ENCODE measurements at places on chromosomes 11 and 22.
A peak's percentile ranks its signal among the peaks of the same experiment; 100 is the strongest.

DNA sequence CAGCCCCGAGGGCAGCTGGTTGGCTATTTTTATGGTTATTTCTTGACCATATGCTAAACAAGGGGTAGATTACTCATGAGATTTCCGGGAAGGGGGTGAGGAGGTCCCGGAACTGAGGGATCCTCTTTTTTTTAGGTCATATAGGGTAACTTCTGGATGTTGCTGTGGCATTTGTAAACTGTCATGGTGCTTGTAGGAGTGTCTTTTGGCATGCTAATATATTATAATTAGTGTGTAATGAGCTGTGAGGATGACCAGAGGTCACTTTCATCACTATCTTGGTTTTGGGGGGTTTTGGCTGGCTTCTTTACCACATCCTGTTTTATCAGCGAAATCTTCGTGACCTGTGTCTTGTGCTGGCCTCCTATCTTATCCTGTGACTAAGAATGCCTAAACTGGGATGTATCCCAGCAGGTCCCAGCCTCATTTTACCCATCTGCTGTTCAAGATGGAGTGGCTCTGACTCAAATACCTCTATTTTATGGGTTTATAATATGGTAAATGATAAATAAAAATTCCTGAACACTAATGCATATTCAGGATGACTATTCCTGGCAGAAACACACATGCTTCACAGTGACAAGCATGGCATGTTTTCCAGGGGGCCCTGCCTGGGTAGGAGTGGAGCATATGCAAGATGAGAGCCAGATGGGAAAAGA, 11.2 kb downstream of the KREMEN1 start:
- no peak for DNase-seq

GRCh38 chr11:66100272-66101065, 30.4 kb downstream of the PACS1 start:
- DNase-seq: peak; percentile 28

GRCh38 chr11:76610871-76611475, 59.6 kb downstream of the LRRC32 start:
- DNase-seq: no peak

GRCh38 chr11:9760193-9760575, 96.3 kb downstream of the SWAP70 start:
- DNase-seq: no peak

- DNase-seq: no peak
Measured at GRCh38 chr22:49968313-49968830, 7.8 kb downstream of the PIM3 start.

- DNase-seq: no peak
Measured at GRCh38 chr11:34970480-34970879, 54.1 kb downstream of the PDHX start.

DNA sequence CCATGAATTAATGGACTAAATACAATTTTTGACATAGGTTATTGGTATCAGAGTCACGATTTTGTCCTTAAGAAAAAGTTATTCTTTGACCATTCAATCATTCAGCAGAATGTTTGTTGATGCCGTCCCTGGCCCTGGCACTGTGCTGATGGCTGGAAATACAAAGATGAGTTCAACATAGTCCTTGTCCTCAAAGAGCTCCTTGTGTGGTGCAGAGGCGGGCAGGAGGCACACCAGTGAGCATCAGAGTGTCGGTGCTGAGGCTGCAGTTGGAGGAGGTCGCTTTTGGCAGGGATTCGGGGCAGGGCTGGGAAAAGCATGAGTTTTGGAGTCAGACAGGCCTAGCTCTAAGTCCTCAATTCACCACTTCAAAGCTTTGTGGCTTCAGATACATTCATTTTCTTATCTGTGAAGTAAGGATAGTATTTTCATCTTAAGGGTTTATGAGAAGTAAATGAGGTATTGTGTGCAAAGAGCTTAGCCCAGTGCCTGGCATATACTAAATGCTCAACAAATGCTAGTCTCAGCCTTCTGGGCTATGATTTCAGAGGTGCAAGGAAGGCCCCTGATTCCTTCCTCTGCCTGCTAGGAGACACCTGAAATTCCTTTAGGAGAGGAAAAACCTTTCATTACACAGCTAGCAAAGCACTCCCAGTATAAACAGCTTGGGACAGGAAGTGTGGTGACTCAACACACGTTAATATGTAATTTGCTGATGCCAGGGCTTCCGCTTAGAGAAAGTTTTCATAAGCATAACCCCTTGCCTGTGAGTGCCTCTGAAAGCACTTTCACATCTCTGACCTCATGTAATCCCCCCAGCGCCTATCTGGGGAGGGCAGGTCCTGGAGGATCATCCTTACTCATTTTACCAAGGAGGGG, 113.8 kb downstream of the NECTIN1 start:
- no peak for DNase-seq

DNA sequence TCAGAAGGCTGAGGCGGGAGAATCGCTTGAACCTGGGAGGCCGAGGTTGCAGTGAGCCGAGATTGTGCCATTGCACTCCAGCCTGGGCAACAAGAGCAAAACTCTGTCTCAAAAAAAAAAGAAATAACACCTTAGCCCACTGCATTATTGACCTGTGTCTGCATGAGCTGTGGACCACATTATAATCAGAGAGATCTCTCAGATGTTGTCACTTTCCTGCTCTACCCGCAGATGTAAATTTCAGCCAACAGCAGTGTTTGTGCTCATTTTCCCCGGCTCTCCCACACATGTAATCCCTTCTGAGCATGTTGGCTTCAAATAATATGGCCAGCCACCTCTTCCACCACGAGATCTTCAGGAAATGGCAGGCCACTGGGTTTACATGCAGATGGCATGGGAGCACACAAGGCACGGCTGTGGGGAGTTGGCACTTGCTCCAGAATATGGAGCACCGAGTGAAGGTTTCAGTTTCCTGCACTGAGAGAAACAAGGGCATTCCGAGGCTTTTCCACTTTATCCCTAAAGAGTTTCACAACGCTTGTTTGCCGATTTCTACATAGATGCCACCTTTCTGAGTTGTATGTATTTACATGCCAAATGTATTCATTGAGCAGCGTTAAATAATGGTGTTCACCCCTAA, 19.7 kb downstream of the CDPF1 start:
- DNase-seq: no peak

- DNase-seq: no peak
Measured at GRCh38 chr11:74427384-74427886, 29.2 kb upstream of the PGM2L1 start.

DNA sequence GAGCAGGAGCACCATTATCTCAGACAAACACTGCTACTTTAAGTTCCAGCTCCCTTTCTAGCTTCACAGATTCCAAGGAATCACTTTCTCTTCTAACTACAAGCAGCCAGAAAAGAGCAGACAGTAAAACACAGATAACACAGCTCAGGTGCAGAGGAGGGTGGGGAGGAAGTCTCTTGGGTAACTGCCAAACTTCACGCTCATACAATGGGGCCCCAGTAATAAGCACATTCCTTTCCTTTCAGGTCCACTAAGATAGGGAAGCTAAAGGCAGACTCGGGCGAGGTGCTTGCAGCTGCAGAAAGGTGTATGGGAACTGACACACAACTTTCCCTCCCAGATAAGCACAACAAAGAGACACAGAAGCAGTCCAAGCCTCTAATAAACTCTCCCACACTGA, 69.2 kb upstream of the OR9G4 start:
- no peak for DNase-seq

GRCh38 chr22:42967933-42968332, 47.0 kb downstream of the PACSIN2 start:
- no peak for DNase-seq

- no peak for DNase-seq
Measured at GRCh38 chr11:96465512-96465911, 75.7 kb downstream of the JRKL start.

- no peak for DNase-seq
Measured at GRCh38 chr11:114074546-114075343, 15.2 kb downstream of the ZBTB16 start.

DNA sequence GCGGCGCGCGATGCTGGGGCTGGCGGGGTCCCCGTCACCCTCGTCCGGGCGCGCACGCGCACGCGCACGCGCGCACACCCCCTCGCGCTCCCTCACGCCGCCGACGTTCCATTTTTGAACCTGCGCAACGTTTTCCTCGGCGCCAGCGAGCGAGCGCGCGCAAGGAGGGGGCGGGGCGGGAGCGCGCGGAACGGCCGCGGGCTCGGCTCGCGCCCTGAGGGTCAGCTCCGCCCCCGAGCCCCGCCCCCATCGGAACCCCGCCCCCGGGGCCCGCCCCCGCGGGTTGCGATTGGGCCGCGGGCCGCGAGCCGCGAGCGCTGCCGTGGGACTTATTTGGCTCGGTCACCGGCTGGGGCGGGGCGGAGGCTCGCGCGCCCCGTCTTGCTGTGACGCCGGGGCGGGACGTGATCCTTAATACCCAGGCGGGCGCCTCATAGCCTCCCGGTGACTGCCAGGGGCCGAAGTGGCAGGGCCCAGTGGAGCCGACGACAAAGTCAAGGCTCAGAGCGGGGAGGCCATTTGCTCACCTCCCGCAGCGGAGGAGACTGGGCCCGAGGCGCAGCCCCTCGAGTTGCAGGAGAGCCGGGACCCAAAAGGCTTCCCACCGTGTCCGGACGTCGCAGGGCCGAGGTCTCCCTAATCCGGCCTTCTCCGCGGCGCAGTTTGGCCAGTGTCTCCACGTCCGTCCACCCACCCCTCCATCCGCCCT, at the start of gene CBX7:
CBX7 (minus strand) TSS at position 170 of the 709 bp plus-strand sequence. CDS start 236 bp downstream, outside the sequence.
- peak; percentile 85 for DNase-seq

DNA sequence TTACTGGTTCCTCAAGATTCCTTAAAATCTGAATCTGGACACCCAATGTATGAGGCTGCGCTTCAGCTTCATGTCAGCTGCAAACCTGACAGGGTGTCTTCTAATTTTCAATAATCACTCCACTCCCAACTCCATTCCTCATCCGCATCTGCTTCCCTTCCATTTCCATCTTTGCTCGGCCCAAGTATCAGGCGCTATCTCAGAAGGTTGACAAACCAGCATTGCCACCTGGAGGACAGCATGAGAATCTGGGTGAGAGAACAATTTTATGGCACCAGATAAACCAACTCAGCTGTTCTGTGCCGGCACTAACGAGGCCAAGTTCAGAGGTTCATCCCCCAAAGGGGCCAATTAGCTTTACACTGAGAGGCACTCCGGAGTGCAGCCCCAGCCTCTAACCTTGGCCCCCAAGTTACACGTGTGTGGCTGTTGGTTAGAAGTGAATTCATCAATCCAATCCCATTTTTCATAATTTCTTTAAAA, 79.1 kb upstream of the LMO2 start:
- no peak for DNase-seq

DNA sequence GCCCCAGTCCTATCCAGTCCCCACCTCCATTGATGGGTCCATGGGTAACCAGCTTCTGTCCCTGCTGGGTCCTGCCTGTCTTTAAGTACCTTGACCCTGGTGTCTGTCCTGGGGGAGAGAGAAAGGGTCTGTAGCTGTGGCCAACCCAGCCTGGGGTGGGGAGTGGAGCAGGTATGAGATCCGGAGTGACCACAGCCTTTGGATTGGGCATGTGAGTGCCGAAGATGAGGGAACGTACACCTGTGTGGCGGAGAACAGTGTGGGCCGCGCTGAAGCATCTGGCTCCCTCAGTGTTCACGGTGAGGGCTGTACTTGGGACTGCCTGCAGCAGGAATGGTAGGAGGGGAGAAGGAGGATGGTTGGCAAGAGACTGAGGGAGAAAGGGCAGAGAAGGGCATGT, 5.2 kb downstream of the ROBO3 start:
- DNase-seq: no peak

GRCh38 chr22:43173976-43174720, 12.8 kb downstream of the TTLL12 start:
- no peak for DNase-seq
